ENCODE measurements at places on chromosomes 2 and 18.

GRCh38 chr2:174730698-174731018, 33.6 kb downstream of the CHRNA1 start:
- DNase-seq = no peak

GRCh38 chr2:204846471-204846870, 301.2 kb downstream of the PARD3B start:
- no peak for DNase-seq

- DNase-seq = no peak
Measured at GRCh38 chr2:129803871-129804270, 175.6 kb upstream of the RAB6C start.

GRCh38 chr2:198175271-198175670, 370.9 kb downstream of the PLCL1 start:
- DNase-seq = no peak

- DNase-seq = no peak
Measured at GRCh38 chr2:239736358-239737143, 288.6 kb downstream of the NDUFA10 start.

GRCh38 chr2:42339191-42339912, 21.7 kb downstream of the COX7A2L start:
- DNase-seq = no peak

GRCh38 chr2:45993476-45993991, 303.7 kb upstream of the EPAS1 start:
- DNase-seq = no peak

GRCh38 chr18:61748004-61748403, 144.8 kb downstream of the RNF152 start:
- DNase-seq = no peak

DNA sequence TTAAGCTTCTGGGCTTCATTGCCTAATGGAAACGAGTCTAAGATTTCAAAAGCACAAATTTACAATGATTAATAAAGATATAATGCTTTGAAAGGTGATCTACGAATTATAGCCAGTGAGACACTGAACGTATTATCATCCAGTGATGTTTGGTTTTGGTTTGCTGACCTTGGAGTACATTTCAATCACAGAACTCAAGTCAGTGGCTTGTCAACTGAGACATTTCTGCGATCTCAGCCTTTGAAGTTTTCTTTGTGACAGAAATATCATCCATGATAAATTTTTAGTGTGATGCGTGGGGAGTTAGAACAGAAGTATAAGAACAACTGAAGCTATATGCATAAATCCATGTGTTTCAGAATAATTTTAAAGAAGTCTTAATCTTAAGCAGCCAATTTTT, 263.8 kb downstream of the TCF4 start:
- DNase-seq = no peak

DNA sequence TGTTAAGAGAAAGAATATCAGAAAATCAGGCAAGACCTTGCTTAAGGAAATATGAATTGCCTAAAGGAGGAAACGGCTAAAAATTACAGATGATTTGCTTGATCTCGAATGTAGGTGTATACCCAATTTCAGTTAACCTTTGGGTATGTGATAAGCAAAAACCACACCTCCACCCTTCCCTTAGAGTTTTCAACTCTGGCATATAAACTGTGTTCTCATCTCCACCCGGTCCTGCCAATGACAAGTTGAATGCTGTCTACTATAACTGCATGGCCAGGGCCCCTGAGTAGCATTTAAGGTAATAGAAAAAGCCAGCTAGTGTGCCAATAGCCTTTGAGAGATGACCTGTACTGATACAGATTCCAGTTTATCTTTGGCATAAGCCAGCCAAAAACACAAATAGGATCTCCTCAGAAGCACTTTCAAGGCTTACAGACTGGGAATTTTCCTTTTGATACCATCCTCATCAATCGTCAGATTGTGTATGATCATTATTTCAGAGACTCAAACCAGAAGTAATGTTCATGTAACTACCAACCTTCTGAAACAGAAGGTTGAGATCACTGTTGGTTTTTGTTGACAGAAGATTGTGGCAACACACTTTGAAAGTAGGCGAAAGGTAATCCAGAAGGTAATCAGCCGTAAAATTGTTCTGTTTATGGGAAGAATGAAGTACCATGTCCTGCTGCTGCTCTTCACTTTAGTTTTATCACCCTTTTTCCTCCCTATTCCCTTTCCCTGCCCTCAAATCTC, 163.1 kb downstream of the GFPT1 start:
- no peak for DNase-seq

DNA sequence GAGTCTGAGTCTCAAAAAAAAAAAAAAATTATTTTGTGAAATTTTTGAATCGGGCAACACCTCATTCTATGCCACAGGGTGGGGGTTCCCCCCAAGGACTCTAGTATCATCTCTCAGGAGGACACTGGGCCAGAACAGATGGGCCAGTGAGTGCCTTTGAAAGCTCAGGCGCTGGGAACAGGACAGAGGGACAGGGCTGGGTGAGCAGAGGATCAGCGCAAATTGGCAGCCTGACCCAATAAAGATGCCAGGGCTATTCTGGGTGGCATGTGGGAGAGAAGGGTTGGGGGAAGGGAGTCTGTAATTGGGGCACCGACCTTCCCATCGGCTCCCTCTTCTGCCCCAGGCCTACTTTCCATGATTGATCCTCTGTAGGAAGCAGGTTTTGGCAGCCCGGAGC, 44.0 kb downstream of the KIF3C start:
- DNase-seq = no peak

GRCh38 chr2:2875831-2876230, 501.8 kb downstream of the EIPR1 start:
- DNase-seq = no peak

- no peak for DNase-seq
Measured at GRCh38 chr2:101375653-101376052, 11.7 kb downstream of the CREG2 start.

GRCh38 chr2:51165534-51166260, 133.8 kb upstream of the NRXN1 start:
- no peak for DNase-seq

- no peak for DNase-seq
Measured at GRCh38 chr2:83464444-83464843, 994.6 kb downstream of the SUCLG1 start.

GRCh38 chr2:175463589-175464310, 282.2 kb upstream of the ATP5MC3 start:
- DNase-seq = no peak

GRCh38 chr18:61400716-61401115, 67.5 kb downstream of the CDH20 start:
- DNase-seq = no peak

DNA sequence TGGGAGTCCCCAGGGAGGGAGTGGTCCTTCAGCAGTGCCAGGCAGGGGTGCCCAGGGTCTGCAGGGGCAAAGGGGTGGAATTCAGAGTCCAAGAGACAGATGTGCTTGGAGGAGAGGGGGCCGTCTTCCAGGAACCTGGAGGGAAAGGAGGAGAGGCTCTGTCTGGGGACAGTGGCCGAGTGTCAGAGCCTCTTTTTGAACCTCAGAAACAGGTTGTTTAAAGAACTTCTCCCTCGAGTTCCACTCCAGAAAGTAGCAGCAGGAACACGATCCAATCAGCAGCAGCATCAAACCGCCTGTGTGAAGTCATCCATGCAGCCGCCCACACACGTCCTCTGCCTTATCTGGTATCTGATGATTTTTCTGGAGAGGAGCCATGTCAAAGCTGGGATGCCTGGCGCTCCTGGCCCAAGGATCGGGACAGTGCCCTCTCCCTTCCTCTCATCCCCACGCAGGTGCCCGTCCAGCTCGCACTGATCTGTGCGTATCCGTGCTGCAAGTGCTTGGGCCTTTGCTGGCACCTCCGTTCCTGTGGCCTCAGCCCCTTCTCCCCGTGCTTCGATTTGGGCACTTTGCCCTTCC, 205.1 kb downstream of the NDUFA10 start:
- DNase-seq = peak; percentile 40

DNA sequence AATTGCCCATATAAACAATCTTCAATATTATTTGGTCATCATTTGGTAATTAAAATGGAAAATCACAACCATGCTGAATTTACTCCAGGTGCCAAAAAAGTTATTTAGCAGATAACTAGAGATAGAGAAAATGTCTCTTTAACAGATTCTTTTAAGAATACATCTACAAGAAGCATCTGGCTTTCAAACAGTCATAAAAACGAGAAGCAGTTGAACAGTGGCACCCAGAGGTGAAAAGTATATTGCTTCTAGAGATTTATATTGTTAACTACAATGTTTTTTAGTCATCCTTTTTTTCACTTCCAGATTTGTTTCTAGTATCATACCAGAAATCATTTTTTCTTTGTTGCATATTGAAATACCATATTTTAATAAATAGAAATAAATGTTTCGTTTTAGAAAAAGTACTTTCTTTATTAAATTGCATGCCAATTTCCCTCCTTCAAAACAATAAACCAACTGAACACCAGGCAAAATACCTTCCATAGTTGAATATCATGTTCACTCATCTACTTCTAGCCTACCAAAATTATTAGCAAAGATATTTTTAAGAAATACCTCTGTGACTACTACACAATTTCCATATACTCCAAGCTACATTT, 65.4 kb upstream of the HNRNPA3 start:
- DNase-seq = no peak

- DNase-seq = no peak
Measured at GRCh38 chr2:30981510-30981909, 156.7 kb downstream of the GALNT14 start.

Data from suprapubic skin (tissue), 4 donors.